Activated T-helper 1 cell treated with anti-CD3 and anti-CD28 coated beads, Interleukin-12 subunit alpha, Interleukin-12 subunit beta, Interleukin-2, Interleukin-4 antibody, amounts not matched to agents 30 ng/mL and 10 ng/mL and 1 ng/mL, durations not matched to agents 14 hours and 24 hours and 36 hours (primary cell): ENCODE measurements at places on chromosomes 3 and 15.

- DNase-seq, result no peak
Observed at GRCh38 chr3:58137306-58137705, 73.5 kb downstream of the DNASE1L3 start.

- DNase-seq, result no peak
Observed at GRCh38 chr15:38398134-38398533, 55.8 kb upstream of the FAM98B start.

- no peak for DNase-seq
Observed at GRCh38 chr3:71101014-71101413, 482.5 kb downstream of the FOXP1 start.

GRCh38 chr15:67127331-67127664 lies 61.9 kb downstream of the SMAD3 start:
- DNase-seq, result no peak

GRCh38 chr15:66782785-66783184 lies 80.7 kb downstream of the SMAD6 start:
- DNase-seq, result no peak

GRCh38 chr15:96070636-96071035 lies 259.9 kb upstream of the NR2F2 start:
- no peak for DNase-seq

DNA sequence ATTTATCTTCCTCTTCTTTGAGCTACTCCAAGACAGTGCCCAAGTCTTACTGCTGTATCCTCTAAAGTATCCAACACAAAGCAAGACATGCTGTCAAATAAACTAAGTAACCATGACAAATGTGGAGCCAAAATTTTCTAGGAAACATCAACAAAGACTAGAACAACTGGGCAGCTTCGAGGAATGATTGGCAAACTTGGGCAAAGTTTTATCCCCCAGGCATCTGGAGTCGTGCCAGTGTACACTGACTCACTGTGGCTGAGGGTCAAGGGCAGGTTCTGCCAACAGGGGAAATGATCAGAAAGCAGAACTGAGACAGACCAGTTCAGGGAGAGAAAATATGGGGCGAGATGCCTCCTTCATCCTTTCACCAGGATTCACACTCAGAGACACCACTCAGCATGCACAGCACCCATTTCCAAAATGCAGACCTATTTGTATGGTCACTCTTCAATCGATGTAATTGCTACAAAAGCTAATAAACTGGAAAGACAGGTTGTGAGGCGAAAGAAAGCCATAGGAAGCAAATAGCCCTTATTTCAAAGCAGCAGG lies 65.8 kb downstream of the MB21D2 start:
- DNase-seq, result no peak

DNA sequence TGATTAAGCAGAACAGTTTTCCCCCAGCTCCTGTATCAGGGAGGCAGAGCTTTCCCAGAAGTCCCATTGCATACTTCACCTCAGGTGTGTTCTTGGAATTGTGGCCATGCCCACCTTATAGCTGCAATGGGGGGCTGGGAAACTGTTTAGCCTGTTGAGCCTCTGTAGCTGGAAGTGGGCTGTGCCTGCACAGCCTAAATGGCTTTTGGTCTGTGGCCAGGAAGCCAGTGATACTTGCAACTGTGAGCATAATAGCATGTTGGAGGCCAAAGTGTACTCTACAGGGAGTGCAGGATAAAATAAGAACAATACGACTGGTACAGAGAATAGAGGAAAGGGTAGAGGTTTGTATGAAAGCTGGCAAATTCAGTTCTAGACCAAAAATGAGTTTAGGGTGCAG lies 248.5 kb downstream of the PTPRG start:
- DNase-seq, result no peak

DNA sequence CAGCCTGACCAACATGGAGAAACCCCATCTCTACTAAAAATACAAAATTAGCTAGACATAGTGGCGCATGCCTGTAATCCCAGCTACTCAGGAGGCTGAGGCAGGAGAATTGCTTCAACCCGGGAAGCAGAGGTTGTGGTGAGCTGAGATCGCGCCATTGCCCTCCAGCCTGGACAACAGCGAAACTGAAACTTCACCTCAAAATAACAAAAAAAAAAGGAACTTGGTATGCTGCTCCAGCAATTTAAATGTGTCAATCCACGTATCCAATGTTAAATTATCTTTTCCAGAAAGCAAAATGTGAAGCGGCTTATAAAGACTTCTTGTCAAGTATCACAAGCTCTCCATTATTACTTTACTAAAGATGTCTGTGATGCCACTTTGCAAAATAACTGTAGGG lies 9.9 kb upstream of the ARIH1 start:
- no peak for DNase-seq

DNA sequence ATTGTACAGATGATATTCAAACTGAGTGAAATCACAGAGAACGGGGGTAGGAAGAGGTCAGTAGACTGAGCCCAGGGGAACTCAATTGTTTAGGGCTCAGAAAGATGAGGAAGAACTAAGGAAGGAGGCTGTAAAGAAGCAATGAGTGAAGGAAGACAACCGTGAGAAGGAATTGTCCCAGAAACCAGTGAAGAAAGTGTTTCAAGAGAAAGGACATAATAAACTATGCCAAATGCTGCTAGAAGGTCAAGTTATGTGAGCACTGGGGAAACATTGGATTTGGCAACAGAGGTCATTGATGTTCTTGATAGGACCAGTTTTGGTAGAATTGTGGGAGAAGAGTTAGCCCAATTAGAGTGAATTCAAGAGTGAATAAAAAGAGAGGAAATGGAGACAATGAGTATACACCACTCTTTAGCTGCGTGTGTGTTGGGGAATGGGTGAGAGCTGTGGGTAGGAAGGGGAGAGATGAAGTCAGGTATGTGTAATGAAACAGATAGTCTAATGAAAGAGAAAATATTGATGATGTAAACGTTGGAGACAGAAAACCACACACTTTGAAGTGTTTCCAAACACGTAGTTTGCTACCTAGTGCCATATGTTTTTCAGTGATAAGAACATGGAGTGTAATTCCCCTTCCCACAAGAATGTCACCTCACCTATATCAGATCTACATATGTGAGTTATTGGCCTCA lies 42.5 kb upstream of the MME start:
- DNase-seq, result no peak
